ENCODE measurements at places on chromosomes 16 and 17.

DNA sequence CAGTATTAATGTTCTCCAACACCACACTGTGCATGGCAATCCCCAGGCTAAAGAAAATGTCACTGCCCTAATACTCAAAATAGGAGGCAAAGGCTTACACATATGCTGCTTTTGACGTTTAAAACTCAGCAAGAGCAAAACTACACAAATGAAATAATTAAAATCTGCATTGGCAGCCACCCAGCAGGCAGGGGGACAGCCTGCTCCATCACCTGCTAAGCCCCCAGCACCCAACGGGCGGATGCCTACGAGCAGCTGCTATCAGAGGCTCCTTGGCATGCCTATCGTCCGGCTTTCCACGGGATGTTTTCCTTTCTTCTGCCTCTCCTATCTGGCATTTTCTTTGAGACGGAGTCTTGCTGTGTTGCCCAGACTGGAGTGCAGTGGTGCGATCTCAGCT lies 337.5 kb downstream of the SOX9 start:
- no peak for DNase-seq

- DNase-seq: no peak
Measured at GRCh38 chr17:59766491-59766890, 59.0 kb downstream of the VMP1 start.

DNA sequence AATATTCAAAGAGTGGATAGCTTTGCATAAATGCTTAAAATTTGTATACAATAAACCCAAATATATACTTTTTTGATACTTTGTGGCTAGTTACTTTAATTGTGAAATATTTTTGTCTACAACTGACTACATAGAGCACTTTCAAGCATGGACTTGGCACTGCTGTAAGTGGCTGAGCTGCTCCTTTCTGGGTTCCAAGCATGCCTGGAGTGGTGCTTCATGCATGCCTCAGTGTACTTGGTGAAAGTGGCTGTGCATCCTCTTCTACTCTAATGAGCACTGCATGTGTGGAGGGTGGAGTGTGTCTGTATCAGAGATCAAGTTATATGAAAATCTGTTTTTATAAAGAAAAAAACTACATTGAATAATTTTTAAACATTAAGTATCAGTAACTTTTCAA lies 94.1 kb downstream of the OMG start:
- DNase-seq: no peak

DNA sequence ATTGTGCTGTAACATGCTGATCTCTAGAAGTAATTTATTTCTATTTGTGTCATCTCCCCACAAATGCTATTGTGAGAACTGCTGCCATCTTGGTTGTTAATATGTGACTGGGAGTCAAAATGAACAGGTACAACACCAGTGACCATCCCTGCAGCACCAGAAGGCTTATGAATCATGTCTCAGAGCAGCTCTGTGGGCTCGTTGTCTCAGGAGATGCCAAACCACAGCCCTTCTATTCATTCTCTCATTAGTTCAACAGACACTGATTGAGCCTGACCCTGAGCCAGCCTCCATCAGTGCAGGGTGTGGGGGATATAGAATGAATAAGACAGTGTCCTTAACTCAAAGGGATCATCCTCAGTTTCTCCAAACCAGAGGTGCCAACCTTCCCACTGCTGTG lies 92.5 kb downstream of the UTP18 start:
- no peak for DNase-seq

GRCh38 chr16:58128181-58128631 lies 975 bp downstream of the CFAP20 start:
- no peak for DNase-seq

DNA sequence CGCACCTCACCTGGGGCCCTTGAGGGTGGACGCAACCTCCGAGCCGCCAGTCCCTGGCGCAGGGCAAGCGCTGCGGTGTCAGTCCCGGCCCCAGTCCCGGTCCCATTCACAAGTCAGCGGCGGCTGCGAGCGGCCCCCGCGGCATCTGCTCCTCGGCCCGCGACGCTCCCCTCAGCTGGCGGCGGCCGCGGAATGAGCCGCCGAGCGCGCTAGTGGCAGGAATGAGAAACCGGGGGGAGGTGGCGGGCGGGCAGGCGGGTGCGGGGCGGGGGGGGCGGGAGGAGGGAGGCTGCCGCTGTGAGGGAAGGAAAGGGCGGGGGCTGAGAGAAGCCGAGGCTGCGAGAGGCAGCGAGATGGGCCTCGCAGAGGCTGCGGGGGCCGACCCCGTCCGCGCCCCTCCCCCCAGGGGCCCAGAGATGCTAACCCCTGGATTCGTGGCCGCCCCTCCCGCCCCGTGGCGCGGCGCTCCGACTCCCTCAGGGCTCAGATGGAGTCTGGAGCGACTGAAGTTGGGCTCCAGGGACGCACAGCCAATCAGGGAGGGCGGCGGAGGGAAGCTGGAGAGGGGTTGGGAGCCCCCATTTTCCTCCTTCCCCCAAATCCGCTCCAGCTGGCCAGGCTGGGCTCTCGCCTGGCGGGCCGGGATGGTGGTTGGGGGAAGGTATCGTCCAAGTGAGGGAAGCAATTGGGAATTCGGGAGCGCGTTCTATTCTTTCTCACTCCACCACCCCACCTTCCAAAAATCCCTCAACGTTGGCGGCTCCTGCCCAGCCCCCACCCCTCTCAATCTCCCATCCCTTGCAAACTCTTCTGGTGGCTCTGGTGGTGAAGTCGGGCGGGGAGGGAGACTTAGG lies at the start of gene CDH11:
CDH11 (minus strand) TSS at position 194 of the 854 bp plus-strand sequence. CDS start 117,194 bp downstream, outside the sequence.
- no peak for DNase-seq

DNA sequence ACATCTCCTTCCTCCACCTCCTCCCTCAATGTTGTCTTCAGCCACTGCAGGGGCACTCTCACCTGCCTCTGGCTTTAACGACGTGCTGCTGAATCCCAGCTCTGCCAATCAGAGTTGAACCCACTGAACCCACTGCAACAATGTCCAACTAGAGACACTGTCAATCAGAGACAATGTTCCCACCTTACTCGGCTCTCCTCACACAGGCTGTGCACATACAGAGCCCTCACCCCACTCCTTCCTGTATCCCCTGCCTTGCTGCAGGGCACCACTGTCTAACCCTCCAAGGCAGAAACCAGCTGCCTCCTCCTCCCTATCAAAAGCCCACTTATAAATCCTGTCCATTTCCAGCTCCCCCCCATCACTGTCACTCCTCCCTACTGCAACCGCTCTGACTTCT lies 58.7 kb downstream of the ANKRD11 start:
- DNase-seq: no peak

GRCh38 chr17:42817866-42818265 lies 6.2 kb downstream of the BECN1 start:
- no peak for DNase-seq

GRCh38 chr17:56847106-56847505 lies 13.2 kb downstream of the DGKE start:
- DNase-seq: no peak

Measured in Calu3 (cell line).